ENCODE measurements at places on chromosomes 1 and 21.

GRCh38 chr1:109257682-109258421 is 8.5 kb downstream of the CELSR2 start:
- DNase-seq, result no peak

DNA sequence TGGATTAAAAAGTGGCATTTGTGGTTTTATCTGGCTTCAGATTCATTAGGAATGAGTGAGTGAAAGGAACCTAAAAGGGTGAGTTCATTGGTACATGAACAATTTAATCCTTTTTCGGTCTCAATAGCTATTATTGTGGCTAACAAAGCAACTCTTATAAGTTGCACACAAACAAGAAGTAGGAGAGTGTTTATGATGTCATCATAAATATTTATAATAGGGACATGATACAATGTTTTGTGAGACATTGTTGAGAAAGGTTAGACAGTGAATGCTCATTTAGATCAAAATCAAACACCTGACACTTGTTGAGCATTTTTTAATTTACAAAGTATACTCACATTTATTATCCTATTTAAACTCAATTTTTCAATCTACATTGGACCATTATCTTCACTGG is 363.4 kb downstream of the PDE4B start:
- DNase-seq, result no peak

DNA sequence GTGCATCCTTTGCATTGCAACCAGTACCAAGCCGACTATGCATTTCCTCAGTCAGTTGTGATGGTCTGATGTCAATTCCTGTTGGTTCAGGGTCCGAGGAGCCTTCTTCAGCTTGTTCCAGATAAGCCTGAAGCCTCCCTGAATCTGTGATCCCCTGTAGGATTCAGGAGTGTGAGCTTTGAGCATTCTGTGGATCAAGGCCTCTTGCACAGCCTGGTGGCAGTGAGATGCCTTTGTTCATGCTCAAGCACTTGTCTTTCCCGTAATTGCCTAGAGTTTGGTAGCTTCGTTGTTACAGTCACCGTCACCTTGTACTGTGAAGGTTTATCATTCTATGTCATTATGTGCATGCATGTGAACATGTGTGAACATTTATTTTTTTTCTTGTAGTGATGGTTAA is 103.5 kb downstream of the PBX1 start:
- DNase-seq, result no peak

DNA sequence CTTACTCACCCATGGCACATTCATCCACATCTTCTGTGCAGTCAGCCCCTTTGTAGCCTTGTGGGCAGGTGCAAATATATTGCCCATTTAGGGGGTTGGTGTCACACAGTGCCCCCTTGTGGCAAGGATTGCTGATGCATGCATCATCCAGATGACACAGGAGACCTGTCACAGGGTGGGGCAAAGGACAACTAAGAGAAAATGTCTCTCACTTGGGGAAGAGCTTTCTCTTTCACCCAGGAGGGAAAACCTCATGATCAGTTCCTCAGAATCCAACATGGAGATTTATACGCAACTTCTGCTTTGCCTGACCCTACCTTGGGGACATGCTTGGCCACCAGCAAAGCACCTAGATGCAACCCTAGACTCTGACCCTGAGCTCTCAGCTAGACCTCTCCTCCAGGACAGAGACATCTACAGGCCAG is 71.8 kb upstream of the ADAM30 start:
- DNase-seq, result no peak

- DNase-seq, result no peak
Observed at GRCh38 chr1:155064832-155065429, 1.4 kb downstream of the EFNA4 start.

DNA sequence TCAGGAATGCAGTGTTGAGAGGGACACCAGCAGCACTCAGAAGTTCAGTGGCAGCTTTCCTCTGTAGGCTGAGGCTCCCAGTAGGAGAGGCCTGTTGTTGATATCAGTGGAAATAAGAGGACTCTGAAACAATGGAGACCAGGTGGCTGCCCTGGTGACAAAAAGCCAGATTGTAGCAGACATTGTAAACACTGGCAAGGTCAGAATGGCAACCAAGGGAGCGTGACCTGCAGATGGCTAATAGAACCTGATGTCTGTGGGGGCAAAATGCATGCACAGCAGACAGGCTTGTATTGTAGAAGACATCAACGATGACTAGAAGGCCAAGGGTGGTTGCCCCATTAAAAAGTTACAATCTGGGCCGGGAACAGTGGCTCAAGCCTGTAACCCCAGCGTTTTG is 53.1 kb upstream of the GPR37L1 start:
- no peak for DNase-seq

DNA sequence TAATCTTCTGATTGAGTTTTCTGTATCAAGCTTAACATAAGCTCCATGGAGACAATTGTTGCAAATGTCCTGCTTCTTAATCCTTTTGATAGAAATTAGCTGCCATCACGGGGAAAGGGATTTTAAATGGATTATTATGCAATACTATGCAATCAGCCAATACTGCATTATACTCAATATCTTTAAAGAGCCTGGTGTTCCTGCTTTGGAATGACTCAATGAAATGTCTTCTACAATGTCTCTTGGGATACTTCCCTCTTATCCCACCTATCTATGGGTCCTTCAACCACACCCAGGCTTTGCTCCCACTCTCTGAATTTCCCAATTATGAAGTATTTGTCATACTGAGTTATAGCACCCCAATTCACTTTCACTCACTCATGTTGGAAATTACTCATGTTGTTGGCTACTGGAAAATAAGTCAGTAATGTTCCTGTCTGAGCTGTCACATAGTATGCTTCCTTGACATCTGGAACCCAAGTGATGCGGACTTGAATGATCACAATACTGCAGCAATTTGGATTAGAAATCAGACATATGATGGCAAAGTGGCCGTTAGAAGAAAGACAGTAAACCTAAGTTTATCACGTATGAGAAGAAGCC is 85.0 kb downstream of the TPR start:
- no peak for DNase-seq
